ENCODE measurements at places on chromosomes 2 and 18.
A peak's percentile ranks its signal among the peaks of the same experiment; 100 is the strongest.

GRCh38 chr2:101768556-101769220 lies 71.2 kb downstream of the MAP4K4 start:
- no peak for DNase-seq

- no peak for DNase-seq
These were observed 274.7 kb downstream of the TWIST2 start for GRCh38 chr2:239122421-239123110.

DNA sequence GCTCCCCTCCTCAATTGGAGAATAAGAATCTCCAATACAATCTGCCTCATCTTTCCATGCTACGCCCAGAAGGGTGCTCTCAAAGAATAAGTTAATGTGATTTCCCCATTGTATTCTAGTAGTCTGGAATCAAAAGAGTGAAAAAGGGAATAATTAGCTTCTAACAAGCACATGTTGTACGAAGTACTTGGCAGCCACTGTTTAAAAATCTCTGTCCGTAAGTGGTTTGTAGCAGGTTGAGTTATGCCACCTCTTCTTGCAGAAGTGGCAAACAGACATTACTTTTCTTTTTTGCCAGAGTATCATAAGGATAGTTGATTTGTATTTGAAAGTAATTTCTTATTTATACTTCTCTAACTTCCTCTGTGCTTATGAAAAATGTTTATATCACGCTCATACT lies 184.7 kb downstream of the CD226 start:
- no peak for DNase-seq

DNA sequence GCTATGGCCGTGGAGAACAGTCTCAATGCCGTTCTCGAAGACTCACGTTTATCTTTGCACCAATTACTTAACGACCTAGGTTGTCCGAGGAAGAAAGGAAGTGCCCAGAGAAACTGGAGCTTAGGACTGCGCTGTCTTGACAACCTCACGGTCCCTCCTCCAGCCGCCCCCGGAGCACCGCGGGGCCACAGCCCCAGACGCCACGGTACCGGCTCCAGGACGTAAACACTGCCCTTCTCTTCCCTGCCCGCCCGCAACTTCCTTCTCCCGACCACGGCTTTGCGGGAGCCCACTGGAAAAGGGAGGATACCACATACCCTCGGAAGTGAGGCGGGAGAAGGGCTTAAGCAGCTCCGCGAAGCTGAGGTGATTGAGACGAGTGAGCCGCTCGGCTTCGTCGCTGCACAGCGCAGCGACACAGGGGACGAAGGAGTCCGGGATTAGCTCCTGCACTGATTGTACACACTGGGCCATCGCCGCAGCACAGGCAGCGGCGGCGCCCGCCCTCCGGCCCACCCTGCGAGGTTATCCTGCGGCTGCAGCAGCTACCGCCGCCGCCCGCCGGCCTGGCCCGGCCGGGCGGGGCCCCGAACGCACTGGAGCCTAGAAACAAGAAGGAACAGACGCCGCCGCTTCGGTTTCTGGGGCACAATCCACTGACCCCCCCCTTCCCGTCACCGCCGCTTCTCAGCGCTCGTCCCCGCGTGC lies 483 bp downstream of the TRAPPC8 start:
- DNase-seq: no peak

GRCh38 chr2:3779496-3780049 lies 76.2 kb downstream of the DCDC2C start:
- DNase-seq: no peak

- DNase-seq: no peak
These were observed 124.1 kb upstream of the KLHL14 start for GRCh38 chr18:32896776-32897547.

GRCh38 chr18:54358495-54359040 lies 862 bp downstream of the C18orf54 start:
- no peak for DNase-seq

DNA sequence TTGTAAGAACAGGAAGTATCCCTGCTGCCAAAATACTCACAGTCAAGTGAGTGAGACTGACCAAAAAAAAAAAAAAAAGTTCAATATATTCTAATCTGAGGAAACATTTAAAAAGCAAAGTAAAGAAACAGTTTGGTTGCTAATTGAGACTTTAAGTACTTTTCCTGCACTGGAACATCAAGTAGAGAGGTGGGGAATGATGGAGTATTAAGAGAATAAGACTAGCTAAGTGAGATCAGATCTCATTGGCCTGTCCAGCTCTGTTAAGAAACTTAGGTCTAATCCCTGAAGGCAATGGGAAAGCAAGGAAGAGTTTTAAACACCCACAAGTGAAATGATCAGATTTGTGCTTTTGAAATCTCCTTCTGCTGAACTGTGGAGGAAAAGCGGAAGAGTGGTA lies 27.8 kb upstream of the MAP4K3 start:
- no peak for DNase-seq

- DNase-seq: peak; percentile 49
These were observed 68.5 kb downstream of the ETAA1 start for GRCh38 chr2:67465623-67466022.

- no peak for DNase-seq
These were observed 11.5 kb downstream of the ROCK1 start for GRCh38 chr18:21100146-21100545.

DNA sequence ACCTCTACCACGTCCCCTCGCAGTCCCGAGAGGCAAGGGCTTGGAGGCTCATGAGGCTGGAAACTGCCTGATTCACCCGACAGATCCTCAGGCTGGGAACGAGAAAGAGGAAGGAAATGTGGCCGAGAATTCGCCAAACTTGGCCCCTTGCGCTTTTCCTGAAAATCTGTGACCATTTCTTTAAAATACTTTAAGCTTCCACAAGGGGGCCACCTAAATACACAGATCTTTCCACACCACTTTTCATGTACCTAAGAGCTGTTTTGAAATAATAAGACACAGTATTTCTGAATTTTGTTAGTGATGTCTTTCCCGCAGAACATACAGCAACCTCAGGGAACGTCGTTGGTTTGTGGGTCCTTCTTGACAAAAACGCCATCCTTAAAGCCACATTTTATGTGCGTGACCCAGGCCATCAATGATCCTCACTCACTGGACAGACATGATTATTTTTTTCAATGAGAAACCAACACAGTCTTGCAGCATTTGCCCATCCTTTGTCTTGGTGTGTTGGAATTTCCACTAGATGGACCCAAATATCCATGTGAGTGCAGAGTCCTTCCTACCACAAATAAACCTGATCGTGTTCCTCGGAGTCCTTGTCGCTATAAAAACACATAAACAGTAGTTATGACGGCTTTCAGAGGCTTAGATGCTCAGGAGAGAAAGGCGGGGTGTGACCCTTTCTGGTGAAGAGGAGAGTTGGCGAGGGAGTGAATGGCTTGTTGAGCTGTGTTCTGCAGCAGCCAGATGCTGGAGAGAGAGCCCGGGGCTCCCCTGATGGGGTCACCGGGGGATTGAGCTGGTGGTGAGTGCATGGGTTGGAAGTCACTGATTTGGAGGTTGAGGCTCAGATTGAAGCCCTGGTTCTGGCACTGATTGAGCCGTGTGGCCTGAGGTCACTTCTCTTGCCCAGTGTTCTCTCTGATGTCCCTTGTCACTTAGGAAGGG lies 25.0 kb downstream of the DCDC2C start:
- DNase-seq: peak; percentile 15

DNA sequence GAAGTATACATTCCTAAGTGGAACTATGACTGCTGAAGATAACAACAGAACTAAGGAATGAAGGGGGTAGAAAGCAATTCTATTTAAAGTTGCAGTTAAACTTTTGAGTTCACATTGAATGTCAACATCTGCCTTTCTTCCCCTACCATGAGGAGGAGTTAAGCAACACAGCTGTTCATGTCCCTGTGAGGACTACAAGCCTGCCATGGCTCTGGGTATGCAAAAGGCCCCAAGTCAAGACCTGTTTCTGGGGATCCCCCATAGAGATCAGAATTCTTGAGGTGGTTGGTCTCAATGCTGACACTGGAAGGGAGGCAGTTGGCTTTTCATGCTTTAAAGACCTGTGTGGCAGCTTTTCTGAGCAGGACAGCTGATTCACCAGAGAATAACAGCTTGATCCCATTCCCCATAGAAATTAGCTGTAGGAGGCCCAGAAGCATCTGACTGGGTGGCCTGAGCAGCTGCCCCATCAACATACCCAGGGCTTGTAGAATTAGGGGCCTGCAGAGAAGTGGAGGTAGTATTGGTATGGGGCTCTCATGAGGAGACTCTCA lies 131.0 kb downstream of the SETBP1 start:
- DNase-seq: no peak

- DNase-seq: no peak
These were observed 740 bp downstream of the CHMP3 start for GRCh38 chr2:86562485-86562921.

DNA sequence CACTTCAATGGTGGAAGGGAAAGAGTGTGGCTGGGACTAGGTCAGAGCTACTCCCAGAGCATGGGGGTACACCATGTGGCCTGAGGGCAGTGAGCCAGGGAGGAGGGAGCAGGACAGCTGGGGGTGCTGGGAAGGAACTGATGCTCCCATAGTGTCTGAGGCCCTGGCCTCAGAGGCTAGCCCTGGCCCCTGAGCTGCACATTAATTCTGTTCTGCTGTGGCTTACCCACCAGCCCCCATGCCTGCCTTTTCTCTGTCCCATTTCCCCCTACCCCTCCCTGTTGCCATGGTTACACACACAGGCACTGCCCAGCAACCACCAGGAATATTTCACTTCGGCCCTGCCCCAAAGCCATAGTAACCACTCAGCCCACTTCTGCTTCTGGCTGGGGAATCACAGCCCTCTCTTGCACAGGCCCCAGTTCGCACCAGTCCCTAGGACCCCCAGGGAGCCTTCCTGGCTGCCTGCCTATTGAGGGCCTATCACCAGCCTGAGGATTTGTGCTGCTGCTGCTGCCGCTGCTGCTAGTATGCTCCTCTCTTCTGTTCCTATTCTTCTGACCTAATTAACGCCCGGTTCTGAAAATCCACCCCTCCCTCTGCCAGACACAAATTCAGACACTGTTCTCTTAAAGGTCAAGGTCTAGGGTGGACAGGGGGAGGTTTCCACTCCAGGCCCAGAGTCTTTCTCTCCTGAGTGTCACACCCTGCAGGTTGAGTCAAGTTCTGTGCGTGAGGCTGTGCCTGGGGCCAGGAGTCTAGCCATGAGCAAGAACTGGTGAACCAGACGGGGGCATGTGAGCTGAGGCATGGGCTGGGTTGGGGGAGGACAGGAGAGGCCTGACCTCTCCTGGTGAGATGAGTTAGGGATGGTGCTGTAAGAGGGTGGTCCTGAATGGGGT lies 87.1 kb upstream of the MCFD2 start:
- no peak for DNase-seq

DNA sequence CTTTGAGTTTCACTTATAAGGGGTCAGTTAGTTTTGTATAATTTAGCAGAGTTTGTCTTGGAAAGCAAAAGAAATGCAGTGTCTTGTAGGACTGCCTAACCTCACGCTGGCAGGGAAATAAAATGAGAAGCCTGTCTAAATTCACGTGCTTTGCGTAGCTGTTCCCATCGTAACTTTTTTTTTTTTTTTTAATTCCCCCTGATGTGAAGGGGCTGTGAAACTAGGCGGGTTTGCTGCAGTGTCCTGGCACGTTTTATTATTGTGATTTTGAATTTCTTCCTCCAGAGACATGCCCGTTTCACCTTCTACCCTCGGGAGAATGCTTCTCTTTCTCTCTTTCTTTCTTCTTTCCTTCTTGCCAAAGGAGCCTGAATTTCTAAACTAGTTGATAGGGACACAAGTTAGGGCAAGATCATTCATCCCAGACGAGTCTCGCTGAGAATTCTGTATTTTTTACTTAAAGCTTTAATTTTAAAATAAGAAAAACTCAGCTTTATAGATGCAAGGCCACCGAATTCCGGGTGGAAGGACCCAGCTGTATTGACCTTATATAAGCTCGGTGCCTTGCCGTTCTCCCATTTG lies 2.3 kb downstream of the MEIS1 start:
- DNase-seq: no peak

- peak; percentile 4 for DNase-seq
These were observed 113.6 kb upstream of the MGAT5 start for GRCh38 chr2:134140251-134140661.

DNA sequence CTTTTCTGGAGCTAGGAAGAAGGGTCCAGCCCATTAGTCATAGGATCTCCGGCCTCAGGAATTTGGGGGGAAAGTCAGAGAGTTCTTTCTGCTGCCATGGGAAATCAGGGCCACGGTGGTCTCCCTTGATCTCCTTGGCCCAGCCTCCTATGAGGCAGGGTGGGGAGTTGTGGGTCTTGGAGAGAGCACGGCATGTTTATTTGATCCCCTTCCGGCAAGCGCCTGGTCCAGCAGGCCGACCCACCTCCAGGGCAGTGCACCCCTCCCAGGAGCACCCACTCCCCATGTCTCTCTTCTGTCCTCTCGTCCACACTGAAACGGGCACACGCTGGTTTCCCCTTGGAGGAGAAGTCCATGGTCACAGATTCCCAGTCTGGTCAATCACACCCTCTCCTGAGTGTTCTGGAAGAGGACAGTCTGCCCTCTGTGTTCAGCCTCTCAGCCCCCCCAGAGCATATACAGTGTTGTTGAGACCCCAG lies 464.6 kb upstream of the HS6ST1 start:
- DNase-seq: no peak

GRCh38 chr2:169361706-169362117 lies 622 bp downstream of the LRP2 start:
- no peak for DNase-seq

GRCh38 chr2:203948733-203949132 lies 12.2 kb downstream of the ICOS start:
- DNase-seq: no peak

DNA sequence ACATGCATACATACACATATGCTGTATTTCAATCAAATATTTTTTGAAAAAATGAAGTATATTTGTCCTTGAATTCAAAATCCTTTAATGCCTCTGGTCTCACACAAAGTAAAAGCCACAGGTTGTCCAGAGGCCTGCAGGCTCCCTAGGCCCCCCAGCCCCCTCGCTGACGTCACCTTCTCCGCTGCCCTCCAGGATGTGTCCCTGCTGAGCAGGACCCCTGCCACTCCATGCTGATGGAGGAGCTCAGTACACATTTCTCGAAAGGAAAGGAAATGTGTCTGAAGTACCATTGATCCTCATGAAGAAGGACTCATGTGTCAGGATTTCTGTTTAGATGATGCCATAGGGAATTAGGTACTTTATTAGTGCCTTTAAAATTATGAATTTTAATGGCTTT lies 212.1 kb downstream of the LDLRAD4 start:
- DNase-seq: no peak

GRCh38 chr18:5198311-5198710 lies 1.3 kb upstream of the AKAIN1 start:
- DNase-seq: no peak

DNA sequence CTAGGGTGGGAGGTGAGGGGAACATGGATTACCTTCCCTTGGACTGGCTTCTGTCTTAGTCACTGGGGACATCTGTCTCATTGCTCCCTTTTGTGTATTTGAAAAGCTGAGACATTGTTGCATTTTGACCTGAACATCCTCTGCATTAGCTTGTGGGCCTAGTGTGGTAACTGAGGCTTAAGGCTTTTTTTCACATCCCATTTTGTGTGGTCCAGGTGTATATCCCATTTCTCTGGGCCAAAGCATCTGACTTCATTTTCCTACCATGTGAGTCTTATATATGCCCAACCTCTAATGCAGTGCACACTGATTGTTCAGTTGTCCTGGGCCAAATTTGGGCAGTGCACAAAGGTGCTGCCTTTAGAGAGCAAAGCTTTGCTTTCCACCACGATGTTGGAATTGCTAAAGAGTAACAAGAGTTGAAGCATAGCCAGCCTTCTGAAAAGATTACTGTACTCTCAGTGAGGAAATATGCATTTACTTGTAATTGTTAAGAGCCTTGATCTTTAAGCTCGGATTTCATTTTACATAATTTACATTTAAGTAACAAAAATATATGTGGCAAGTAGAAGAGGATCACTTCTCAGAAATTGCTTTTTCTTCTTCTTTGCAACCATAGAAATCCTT lies 13.3 kb downstream of the PRKCE start:
- no peak for DNase-seq
